Mammary epithelial cell (primary cell): ENCODE measurements at places on chromosomes 7 and 10. TPM values are rescaled to one million over a fixed set of nuclear protein-coding genes. Genes with fewer than 3 reads are reported as not detected.

SPRN gene
- total RNA-seq: 0.13 and 0.33 TPM in 2 replicates

LIPM gene
- not detected for total RNA-seq

SFTPA1 gene
- not detected for total RNA-seq

PNLIPRP3 gene
- 98.4 and 150 TPM in 2 replicates for total RNA-seq
